Suprapubic skin (tissue), 4 donors: ENCODE measurements at places on chromosomes 2 and 18. TPM values are rescaled to one million over a fixed set of nuclear protein-coding genes. Genes with fewer than 3 reads are reported as not detected.
A peak's percentile ranks its signal among the peaks of the same experiment; 100 is the strongest.

- no peak overlapping the region for H3K27ac ChIP-seq
- no peaks in the 10 kb centered on the region for H3K4me1 ChIP-seq
- no peak overlapping the region for H3K4me3 ChIP-seq
- no peak for DNase-seq
- H3K36me3 ChIP-seq, result peaks cover 57% of the 10 kb centered on the region
Measured at GRCh38 chr2:11631462-11631861, 38.5 kb downstream of the NTSR2 start.

The SLC9A4 gene
- 1.3 TPM for total RNA-seq

DNA sequence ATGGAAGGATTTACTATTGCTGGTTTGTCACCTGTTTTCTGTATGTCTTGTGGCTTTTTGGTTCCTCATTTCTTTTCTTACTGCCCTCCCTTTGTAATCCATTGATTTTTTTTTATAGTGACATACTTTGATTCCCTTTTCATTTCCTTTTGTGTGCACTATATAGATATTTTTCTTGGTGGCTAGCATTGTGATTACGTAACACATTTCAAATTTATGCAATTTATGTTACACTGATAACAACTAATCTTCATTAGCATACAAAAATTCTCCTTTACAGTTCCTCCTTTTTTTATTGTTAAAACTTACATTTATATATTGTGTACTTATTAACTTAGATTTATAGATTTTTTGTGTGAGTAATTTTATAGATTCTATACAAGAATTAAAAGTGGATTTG lies 80.6 kb downstream of the OTX1 start:
- no peaks in the 10 kb centered on the region for H3K27me3 ChIP-seq
- no peak overlapping the region for H3K27ac ChIP-seq
- no peaks in the 10 kb centered on the region for H3K4me1 ChIP-seq
- no peak for DNase-seq
- H3K36me3 ChIP-seq, result no peaks in the 10 kb centered on the region
- H3K4me3 ChIP-seq, result no peak overlapping the region

- peak; percentile 72 for DNase-seq
- no peak overlapping the region for H3K4me3 ChIP-seq
- H3K27me3 ChIP-seq, result no peaks in the 10 kb centered on the region
- H3K4me1 ChIP-seq, result peaks cover 37% of the 10 kb centered on the region
Measured at GRCh38 chr2:28683100-28683706, 68.4 kb upstream of the PPP1CB start.

DNA sequence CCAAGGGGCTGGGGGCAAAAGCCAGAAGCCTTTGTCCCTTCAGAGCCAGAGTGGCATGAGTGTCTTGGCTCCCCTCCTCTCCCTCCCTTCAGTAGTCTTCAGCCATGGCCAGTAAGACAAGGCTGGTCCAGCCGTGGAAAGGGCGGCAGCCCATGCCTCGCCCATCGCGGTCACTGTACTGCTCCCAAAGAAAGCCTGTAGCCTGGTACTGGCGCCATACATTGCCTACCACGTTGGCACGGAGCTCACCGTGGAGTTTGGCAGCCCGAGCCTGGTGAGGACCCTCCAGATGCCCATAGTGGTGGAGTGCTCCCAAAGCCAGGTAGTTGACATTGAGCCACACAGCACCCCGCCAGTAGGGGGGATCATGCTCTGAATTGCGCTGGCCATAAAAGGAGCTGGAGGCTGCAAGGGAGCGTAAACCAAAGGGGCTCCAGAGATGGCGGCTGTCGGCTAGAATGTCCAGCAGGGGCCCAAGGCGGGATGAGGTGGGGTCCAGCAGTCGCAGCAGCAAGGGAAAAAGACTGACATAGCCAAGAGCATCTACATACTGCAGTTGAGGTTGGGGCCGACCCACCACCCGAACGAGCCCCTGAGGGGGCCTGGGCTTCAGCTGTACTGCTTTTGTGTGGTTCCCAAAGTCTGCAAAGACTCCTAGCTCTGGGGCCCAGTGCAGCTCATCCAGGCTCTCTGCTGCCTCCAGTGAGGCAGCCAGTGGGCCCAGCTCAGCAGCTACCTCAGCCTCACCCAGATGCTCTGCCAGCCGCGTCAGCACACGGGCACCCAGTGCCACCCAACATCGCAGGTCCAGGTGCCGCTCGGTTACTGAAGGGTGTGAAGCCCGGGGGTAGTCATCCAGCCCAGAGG lies 3.2 kb downstream of the WBP1 start:
- H3K36me3 ChIP-seq, result peaks cover 22% of the 10 kb centered on the region
- no peak overlapping the region for H3K27ac ChIP-seq
- DNase-seq, result no peak
- H3K4me3 ChIP-seq, result no peak overlapping the region
- no peaks in the 10 kb centered on the region for H3K27me3 ChIP-seq
- peaks cover 39% of the 10 kb centered on the region for H3K4me1 ChIP-seq

DNA sequence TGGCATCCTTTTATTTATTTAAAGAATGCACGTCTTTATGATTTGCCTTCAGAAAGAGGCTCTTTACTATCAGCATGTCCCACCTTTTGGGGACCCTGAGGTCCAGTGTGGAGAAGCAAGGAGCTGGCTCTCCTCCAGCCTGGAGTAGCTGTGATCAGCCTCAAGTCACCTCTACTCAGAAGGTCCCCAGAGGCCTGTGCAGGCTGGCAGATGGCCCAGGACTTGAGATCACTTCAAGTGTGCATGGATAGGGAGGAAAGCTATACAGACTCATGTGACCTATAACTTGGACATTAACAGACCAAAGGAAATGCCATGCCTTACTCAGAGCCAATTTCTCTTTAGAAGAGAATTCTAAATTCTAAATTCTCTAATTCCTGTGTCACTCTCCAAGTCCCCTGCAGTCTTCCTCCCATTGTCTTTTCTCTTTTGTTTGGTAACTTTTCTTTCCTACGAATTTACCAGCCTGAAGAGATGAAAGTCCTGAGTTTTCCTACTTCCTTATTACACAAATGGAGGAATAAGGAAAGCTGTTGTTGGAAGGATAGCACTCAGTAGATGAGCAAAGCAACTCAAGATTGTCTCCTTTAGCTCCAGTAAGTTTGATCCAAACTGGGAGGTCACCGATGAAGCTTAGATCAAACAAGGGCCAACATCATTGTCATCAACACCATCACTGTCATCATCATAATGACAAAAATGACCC lies 163.9 kb downstream of the GFPT1 start:
- DNase-seq, result no peak
- H3K27me3 ChIP-seq, result no peaks in the 10 kb centered on the region
- H3K4me1 ChIP-seq, result no peaks in the 10 kb centered on the region
- no peak overlapping the region for H3K4me3 ChIP-seq
- no peak overlapping the region for H3K27ac ChIP-seq
- no peaks in the 10 kb centered on the region for H3K36me3 ChIP-seq

DNA sequence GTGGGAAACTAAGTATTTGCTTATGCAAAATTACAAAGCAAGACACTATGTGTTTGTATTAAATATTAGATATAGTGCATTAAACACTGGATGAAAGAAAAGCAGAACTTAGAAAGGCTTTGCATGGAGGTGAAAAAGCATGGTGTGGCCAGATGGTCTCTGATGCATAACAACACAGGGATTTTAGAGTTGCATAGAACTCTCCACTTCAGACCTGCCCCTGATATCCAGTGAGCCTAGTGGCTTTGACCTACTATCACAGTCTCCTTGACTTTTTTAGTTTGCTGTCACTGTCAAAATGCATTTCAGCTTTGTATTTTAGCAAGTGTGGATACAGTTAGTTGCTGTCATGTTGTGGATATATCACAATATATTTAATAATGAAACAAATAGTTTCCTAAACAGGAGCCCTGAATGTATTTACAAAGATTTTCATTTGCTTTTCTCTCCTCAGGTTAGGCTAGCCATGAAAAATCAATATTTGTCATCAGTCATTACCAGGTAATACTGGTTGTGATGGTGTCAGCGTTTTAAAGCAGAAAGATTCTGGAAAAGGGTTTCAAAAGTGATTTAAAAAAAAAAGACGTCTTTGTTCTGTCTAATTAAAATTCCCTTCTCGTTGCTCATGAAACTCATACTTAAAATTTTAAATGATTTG lies 5.2 kb downstream of the CSRNP3 start:
- no peak overlapping the region for H3K27ac ChIP-seq
- peaks cover 8% of the 10 kb centered on the region for H3K4me1 ChIP-seq
- H3K4me3 ChIP-seq, result no peak overlapping the region
- H3K36me3 ChIP-seq, result no peaks in the 10 kb centered on the region
- H3K27me3 ChIP-seq, result no peaks in the 10 kb centered on the region
- DNase-seq, result no peak

The SPATA3 gene
- total RNA-seq, result not detected

GRCh38 chr2:237900891-237901831 lies 41.7 kb downstream of the RAMP1 start:
- H3K27ac ChIP-seq, result no peak overlapping the region
- DNase-seq, result no peak
- no peaks in the 10 kb centered on the region for H3K36me3 ChIP-seq
- H3K4me1 ChIP-seq, result peaks cover 30% of the 10 kb centered on the region

The FLACC1 gene
- 1.0 TPM for total RNA-seq

DNA sequence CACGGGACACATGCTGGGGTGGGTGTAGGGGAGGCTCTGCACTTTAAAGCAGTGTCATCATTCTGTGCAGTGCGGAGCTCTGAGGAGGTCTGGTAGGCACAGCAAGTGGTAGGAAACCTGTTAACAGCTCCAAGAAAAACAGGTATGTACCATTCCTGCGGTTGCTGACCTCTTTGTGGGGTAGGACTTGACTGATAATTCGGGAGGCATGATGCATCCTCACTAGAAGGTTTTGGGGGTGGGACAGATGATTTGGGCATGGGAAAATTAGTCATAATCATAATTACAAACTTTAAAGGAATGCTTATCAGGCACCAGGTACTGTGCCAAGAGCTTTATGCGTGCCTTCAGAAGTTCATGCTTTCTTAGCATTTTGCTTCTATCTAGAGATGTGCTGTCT lies 9.7 kb downstream of the DOK1 start:
- no peaks in the 10 kb centered on the region for H3K36me3 ChIP-seq
- H3K4me3 ChIP-seq, result no peak overlapping the region
- no peak overlapping the region for H3K27ac ChIP-seq
- H3K27me3 ChIP-seq, result no peaks in the 10 kb centered on the region
- DNase-seq, result no peak
- H3K4me1 ChIP-seq, result peaks cover 3% of the 10 kb centered on the region

GRCh38 chr2:203908797-203909185 lies 27.8 kb upstream of the ICOS start:
- no peak for DNase-seq
- no peak overlapping the region for H3K4me3 ChIP-seq
- peaks cover 14% of the 10 kb centered on the region for H3K4me1 ChIP-seq
- H3K27ac ChIP-seq, result peak overlapping the region; percentile 11
- no peaks in the 10 kb centered on the region for H3K36me3 ChIP-seq

GRCh38 chr18:48004577-48004976 lies 74.1 kb upstream of the SMAD2 start:
- H3K4me3 ChIP-seq, result no peak overlapping the region
- H3K27ac ChIP-seq, result no peak overlapping the region
- DNase-seq, result no peak
- H3K36me3 ChIP-seq, result no peaks in the 10 kb centered on the region
- no peaks in the 10 kb centered on the region for H3K27me3 ChIP-seq

DNA sequence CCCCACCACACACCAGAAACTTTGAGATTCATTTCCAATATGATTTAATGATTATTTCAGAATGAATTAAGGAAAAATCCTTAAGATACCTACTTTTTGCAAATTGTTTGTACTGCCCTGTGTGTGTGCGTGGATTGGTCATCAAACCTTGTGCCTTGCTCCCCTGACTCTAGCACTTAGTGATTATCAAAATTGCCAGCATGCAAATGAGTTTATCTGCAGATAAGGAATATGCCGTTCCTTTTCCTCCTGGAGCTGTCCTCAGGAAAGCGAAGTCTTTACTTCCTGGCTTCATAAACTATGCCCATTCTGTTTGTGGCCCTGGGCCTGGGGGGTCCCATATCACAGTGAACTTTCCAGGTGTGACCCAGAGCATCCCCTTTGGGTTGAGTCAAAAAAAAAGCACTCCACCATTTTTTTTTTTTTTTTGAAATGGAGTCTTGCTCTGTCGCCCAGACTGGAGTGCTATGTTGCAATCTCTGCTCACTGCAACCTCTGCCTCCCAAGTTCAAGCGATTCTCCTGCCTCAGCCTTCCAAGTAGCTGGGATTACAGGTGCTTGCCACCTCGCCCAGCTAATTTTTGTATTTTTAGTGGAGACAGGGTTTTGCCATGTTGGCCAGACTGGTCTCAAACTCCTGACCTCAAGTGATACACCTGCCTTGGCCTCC lies 11.4 kb downstream of the CHMP1B start:
- H3K27ac ChIP-seq, result peak overlapping the region; percentile 45
- H3K4me1 ChIP-seq, result peaks cover 18% of the 10 kb centered on the region
- no peaks in the 10 kb centered on the region for H3K27me3 ChIP-seq
- H3K36me3 ChIP-seq, result no peaks in the 10 kb centered on the region
- no peak overlapping the region for H3K4me3 ChIP-seq

The ITGA6 gene
- total RNA-seq, result 204 TPM

DNA sequence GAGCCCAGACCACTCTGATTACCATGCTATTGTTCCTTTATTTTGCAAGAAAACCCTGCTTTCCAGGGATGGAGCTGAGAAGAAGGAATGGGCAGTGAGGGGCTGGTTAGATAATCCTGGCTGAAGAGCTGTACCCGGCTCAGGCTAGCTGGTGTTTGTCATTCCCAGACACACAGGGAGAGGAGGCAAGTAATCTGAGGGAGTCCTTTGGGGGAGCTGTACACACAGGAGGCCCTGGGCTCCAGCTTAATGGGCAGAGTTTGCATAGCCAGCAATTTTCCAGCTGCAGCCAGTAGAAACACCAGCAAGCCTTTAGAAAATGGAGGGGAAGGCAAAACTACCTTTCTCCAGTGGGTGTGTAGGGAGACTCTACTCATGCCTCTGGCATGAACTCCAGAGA lies 259.3 kb downstream of the SOX11 start:
- no peak for DNase-seq
- H3K27me3 ChIP-seq, result no peaks in the 10 kb centered on the region
- no peaks in the 10 kb centered on the region for H3K36me3 ChIP-seq

DNA sequence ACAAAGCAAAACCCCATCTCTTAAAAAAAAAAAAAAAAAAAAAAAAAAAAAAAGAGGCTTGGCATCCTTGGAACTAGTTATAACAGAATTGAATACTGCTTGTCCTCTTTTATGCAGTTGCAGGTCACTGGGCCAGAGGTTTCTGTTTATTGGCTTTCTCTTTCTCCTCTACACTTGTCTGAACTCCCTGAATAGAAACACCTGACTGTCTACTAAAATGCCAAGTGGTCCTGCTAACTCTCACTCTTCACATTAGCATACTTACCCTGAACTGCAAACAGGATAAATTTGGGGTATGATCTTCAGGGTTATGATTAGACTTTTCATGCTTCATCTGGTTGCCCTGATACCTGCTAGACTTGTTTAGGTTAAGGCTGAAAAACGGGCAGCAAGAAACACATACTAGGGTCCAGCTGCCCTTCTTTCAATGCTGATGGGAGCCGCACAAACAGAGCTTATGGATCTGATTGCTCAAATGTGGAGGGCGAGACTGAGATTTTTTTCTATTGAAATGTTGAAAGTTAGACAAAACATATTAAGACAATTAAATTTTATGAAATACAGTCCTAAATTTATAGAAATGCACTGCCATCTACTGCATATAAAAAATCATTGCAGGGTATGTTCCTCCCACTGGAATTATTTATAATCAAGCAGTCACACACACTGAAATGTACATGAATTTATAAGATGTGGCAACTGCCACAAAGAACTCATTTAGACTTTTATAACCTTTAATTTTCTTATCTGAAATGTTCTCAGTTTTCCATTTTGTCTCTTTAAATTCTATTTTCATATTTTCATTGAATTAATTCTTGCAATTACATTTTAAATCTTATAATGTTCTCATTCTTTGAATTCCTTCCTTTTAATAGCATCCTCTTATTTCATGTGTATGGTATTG lies 40.8 kb downstream of the GTF3C3 start:
- H3K36me3 ChIP-seq, result peaks cover 14% of the 10 kb centered on the region
- no peak for DNase-seq
- no peak overlapping the region for H3K27ac ChIP-seq
- H3K4me3 ChIP-seq, result no peak overlapping the region
- H3K27me3 ChIP-seq, result no peaks in the 10 kb centered on the region
